ENCODE measurements at places on chromosomes 1 and 21. TPM values are rescaled to one million over a fixed set of nuclear protein-coding genes. Genes with fewer than 3 reads are reported as not detected.

Gene ETV3L
- not detected for total RNA-seq

Gene RSPH1
- not detected for total RNA-seq

Gene HOOK1
- not detected for total RNA-seq

Gene RBP7
- not detected for total RNA-seq

Gene SOAT1
- total RNA-seq, result 27.1 TPM

Measured in epithelial cell of alveolus of lung (primary cell).